ENCODE measurements at places on chromosomes 11 and 22.
A peak's percentile ranks its signal among the peaks of the same experiment; 100 is the strongest.

DNA sequence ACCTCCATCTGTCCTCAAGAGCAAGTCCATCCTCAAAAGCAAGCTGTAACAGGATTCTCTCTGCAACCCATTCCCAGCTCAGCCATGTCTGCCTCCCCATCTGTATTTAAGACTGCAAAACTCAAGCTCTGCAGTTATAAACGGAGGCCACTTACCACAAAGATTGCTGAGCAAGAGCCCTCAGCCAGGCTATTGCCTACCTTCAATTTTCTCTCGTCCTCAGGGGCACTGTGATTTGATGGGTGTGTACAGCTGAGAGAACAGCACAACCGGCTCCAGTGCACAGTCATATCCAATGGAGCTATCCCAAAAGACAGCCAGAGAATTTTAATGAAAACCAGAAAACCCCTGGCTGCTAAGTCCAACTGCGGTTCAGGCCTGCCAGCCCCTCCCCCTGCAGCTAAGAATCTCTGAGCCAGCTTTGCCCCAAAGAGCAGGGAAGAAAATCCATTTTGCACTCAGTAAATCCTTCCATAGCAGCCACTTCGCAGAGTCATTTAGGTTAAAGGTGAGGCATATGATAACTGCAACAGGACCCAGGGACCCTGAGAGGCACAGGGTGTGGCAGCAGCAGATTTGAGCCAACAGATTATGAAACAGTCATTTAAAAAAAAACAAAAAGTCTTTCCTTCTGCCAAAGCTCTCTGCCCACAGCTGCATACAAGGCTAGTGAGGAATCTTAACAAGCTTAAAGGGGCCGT lies 37.6 kb downstream of the RAB30 start:
- peak; percentile 96 for DNase-seq

DNA sequence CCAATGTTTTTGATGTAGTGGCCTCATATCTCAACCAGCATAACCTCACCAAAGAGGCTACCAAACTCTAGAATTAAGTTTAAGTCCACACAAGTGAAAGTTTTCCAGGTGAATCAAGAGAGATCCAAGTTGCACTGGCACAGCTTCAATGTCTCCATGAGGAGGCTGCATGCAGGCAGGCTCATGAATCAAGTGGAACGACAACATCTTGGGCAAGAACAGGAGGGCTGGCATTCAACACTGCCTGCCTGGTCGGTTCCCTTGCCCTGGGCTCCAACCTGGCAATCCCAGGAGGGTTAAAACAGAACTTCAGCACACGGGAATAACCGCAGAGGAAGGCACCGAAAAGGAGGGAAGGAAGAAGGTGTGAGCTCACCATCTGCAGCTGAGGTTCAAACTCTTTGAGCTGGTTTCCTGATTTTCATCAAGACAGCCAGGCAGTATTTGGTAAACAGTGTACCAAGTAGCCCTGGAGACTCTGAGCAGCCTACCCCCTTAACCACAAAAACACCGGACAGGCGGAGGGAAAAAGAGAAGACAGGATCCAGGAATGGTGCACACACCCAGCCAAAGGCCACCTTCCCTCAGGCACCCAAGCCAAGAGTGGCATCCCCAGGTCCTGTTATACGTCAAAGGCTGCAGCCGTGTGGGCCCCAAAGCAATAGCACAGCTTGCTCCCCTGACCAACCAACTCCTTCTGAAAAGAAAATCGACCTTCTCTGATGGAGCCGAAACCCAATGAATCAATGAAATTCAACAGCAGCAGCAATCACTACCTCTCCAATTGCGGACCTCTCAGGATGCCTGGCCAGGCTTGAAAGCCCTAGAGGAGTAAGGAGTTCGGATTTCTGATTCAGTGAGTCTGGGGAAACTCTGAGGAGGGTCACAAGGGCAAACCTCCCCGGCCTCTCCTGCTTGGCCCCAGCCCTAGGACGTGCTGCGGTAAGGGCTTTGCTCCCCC lies 1.3 kb downstream of the PACSIN2 start:
- DNase-seq: no peak

GRCh38 chr11:116376054-116376453 lies 396.7 kb downstream of the BUD13 start:
- no peak for DNase-seq

DNA sequence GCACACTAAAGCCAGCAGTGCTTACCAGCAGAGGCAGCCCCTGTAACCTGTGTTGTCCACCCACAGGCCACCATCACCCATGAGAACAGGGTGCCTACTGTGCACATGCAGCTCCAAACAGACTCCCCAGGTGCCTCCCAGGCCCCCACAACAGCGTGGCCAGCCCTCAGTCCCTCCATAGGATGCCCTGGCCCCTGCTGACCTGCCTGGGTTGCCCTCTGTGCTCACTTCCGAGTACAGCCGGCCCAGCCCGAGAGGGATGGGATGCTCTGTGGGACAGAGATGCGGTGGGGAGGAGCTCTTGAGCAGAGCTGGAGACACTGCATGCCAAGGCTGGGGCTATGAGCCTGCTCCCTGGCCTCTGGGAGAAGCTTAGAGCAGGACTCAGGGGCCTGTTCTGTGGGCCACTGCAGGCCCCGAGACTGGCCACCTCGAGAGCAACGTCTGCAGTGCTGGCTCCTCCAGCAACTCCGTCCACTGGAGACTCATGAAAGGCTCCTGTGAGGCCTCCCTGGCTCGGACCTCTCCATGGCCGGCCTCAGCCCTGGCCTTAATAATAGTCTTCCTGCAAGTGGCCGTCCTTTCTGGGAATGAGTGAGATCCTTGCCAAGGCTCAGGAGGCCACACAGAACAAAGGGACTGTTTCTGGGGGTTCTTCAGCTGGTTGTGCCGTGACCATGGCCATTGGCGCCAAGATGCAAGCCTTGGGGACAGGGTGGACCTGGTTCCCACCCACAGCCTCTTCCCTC lies 27.0 kb downstream of the FADS2 start:
- DNase-seq: no peak

DNA sequence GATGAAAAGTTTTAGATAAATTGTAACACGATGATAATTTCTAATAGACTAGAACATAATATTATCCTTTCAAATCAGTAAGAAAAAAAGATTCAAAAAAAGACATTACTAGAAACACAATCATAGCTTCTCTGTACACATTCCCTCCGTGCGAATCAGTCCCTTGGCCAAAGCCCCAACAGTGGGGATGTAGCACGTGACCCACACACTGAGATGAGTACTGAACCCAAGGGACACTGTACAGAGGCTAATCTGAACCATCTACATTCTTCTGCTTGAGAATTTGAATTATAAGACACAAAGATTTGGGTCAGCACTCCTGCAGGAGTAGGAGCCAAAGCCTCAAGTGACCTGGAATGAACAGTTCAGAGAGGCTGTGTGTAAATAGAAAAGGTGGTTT lies 353.7 kb downstream of the INSC start:
- peak; percentile 38 for DNase-seq

GRCh38 chr22:47209547-47210023 lies 447.1 kb downstream of the TBC1D22A start:
- DNase-seq: no peak

DNA sequence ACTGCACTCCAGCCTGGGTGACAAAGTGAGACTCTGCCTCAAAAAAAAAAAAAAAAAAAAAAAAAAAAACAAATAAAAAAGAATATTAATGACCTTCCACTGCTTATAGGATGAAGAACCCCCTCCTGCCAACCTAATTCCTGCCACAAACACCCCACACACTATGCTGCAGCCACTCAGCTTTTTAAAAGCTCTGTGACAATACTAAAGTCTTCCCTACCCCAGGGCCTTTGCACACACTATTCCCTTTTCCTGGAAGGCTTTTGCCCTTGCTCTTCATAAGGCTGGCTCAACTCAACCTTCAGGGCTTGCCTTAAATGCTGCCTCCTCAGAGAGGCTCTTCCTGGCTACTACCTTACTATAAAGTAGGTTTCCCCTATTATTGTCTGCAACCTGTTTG lies 10.8 kb upstream of the KCNJ11 start:
- DNase-seq: no peak

- DNase-seq: no peak
Observed at GRCh38 chr11:78685156-78685555, 110.5 kb upstream of the NARS2 start.

DNA sequence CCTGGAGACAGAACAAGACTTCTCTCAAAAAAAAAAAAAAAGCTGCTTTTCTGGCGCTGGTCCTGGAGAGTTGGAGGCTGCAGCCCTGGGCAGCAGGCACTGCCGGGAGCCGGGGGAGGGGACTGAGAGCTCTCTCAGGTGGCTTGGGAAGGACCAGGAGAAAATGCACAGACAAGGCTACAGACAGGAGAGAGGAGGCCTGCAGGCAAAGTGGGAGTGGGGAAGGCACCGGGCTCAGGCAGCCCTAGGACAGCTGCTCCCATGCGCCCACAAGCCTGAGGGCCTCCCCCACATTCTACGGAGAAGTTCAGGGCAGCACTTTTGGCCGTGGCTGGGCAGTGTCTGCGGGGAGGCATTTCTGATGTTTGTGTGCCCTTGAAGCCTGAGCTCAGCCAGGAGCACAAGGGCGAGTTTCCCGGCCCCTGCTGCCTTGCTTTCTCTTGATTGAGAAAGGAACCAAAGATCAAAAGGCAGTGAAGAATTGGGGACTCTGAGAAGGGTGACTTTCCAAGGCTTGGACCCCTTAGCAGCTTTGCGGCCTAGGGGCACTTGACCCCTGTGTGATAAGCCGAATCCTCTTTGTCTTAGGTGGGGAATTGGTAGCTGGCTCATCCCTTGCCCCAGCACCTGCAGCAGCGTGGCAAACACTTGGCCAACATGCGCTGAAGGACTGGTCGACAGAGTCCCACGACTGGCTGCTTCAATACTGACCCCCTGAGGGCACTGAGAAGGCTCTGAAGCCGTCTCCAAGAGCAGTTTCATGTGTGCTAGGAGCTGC lies 35.3 kb downstream of the PPM1F start:
- no peak for DNase-seq

DNA sequence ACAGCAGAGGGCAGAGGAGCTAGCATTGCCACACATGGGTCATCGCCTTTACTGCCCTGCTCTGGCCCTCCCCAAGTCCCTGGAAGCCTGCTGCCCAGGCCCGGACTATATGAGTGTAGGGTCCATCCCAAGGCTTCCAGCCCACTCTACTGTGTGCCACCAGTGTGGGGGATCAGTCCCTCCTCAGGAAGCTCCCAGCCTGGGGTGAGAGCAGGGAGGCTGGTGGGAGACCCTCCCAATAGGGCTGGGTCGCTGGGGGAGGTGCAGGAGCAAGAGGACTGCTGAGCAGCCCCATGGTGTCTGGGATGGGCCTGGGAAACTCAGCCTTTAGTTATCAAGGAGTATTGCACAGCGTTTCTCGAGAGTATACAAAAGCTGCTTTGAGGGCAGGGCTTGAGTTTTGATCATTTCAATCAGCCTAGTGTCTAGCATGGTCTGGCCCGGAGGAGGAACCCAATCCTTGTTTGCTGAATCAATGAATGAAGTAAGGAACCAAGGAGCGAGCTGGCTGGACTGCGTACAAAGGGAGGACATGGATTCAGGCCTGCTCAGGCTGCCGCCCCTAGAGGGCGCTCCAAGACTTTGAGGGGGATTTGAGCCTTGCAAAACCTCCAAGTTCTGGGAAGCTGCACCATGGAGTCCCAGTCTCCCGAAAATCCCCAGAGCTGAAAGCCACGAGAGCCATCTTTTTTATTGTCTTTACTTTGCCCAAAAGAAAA lies 89.0 kb upstream of the PARVA start:
- peak; percentile 98 for DNase-seq

DNA sequence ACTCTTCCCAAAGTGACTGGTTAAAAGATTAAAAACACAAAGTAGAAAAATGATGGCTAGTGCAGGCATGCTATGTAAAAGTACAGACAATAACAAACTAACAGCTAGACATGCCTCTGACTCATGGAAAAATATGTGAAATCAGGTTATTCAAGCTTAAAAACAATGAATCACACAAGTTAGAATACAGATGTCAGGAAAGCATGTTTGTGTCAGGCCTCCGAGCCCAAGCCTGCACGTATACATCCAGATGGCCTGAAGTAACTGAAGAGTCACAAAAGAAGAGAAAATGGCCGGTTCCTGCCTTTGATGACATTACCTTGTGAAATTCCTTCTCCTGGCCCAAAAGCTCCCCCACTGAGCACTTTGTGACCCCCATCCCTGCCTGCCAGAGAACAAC lies 110.1 kb downstream of the NOX4 start:
- DNase-seq: peak; percentile 98

DNA sequence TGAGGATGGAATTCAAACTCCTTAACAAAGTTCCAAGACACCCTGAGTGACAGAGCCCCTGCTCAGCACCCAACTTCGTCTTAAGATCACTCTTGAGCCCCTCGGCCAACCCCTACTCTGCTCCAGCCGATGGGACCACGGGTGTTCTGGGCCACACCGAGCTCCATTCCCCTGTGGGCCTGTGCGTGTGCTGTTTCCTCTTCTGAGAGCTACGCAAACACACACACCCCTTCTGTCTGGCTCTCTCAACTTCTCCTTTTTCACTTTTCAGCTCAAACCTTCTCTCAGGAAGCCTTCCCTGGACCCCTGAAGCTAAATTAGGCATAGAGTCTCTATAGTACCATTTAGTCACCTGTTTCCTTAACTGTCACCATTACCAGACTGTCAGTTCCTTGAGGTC lies 37.5 kb upstream of the NNMT start:
- no peak for DNase-seq

- DNase-seq: peak; percentile 60
Observed at GRCh38 chr11:45333001-45333971, 47.1 kb upstream of the SYT13 start.

DNA sequence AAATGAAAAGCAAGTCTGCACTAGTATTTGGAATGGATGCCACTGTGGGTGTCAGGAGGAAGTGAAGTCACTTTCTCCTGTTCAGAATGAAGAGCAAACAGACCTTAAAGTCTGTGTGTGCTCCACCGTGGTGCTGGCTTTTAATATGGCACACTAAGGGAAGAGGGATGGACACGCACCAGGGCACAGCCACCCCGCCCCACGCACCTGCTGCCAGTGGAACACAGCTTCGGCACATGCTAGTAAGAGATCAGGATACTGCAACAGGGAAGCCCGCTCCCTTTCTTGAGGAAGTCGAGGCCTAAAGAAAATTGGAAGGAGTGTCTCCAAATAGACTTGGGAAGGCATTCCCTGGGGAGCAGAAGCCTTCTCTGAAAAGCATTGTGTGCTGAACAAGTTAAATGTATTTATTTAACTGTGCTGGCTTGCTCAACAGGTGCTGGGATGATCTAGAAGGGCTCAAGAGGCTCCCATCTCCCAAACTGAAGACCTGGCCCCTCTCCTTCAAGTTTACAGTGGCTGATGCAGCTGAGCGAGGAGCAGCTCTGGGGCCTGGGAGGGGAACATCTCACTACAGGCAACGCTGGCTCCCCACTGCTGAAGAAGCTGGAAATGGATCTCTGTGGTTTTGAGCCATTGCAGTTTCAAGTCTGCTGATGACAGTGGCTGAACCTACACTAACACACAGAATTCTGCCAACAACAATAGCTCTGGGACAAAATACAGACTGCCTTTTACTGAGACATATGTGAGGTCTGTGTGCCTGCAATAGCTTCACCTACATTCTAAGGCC lies 504.6 kb upstream of the B3GAT1 start:
- DNase-seq: no peak

All from fibroblast of skin of abdomen (primary cell).